ENCODE measurements at places on chromosomes 7 and 10.

GRCh38 chr10:34830217-34830822 lies 15.2 kb upstream of the PARD3 start:
- no peak for DNase-seq

- no peak for DNase-seq
Observed at GRCh38 chr10:775245-776075, 86.0 kb upstream of the DIP2C start.

GRCh38 chr7:158134824-158135223 lies 452.8 kb downstream of the PTPRN2 start:
- DNase-seq = no peak

DNA sequence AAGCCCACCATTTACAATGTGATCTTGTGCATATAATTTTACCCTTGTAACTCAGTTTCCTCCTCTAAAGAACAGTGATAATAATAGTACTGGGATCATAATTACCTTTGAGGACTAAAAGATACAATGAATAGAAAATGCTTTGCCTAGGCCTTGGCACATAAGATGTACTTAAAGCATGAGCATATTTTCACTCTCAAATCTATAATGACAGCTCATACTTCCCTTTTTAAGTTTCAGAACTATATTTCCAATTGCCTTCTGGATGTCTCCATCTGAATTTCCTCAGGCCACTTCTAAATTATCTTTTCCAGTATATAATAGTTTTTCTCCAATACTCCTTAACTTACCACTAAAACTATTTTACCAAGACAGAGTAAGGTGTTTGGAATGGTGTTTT lies 13.3 kb upstream of the ITGB8 start:
- no peak for DNase-seq

GRCh38 chr10:1650542-1651269 lies 86.6 kb downstream of the ADARB2 start:
- no peak for DNase-seq

DNA sequence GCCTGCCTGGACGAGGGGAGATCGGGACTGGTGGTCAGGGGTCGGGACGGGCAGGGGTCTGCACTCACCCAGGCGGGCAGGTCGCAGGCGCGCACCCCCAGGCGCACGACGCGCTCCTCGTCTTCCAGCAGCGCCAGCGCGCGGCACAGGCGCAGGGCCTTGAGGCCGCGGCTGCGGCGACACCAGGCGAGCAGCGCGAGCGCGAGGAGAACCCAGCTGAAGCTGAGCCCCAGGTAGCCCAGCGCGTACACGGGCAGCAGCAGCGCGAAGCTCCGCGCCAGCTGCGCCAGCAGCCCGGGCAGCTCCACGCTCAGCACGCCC lies 328 bp downstream of the ESYT2 start:
- DNase-seq = no peak

- no peak for DNase-seq
Observed at GRCh38 chr7:140609646-140610045, 31.0 kb downstream of the DENND2A start.

GRCh38 chr7:70622936-70623335 lies 509.0 kb upstream of the GALNT17 start:
- DNase-seq = no peak

GRCh38 chr7:133358708-133359107 lies 105.8 kb downstream of the EXOC4 start:
- DNase-seq = no peak

DNA sequence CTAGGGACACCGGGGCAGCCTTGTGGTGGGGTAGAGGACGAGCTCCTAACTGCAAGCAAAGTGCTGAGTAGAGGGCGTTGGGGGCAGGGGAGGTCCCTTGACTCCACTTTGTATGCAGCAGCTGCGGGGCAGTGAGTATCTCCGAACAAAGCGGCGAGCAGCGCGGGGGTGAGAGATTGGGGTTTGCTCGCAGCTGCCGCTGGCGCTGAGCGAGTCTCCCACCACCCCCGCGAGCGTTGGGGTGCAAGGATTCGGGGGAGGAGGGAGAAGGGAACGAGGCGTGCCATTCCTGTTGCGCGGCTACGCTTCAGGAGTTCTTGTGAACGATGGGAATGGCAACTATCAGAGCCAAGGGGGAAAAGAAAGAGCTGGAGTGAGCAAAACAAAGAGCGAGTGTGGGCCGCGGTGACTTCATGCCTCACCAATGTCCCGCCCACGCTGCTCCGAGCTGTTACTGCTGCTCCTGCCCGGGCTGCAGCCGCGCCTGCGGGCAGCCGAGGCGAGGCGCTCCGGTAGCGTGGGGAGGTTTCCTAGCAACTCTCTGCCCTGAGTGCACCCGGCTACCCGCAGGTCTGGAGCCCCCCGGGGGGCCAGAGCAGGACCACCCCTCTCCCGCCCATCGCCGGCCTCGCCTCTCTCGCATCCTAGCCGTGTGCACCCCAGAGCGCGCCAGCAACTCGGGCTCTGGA lies at the start of gene ITGB8:
ITGB8 (plus strand) TSS at position 662 of the 689 bp plus-strand sequence. CDS start 907 bp downstream, outside the sequence.
- DNase-seq = peak; percentile 90

DNA sequence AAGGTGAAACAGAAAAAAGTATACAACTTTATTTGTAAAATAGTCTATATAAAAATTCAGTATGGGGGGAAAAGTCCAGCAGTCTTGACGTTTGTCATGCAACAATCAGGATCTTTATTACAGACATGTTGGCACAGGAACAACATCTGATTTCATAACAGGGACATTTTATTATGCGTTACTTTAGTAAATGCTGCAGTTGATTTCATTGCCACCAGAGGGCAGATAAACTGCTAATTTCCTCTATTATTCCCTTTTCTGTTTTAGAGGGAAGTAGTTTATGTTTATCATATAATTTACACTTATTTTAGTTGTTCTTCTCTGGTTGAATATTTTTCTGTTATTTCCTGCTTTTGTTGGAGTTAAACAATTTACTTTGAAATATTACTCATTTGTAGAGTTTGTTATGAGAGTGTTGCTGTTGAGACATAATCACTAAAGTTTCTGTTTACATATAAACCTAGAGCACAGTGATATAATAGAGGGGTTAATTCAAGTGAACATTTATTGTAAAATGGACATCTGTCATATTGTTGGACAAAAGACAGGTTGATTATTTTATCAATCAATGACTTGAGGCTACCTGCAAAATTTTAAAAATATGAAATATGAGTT lies 3.3 kb downstream of the PLXDC2 start:
- no peak for DNase-seq

- no peak for DNase-seq
Observed at GRCh38 chr10:23362069-23362830, 17.7 kb upstream of the C10orf67 start.

GRCh38 chr10:124606822-124607221 lies 137.4 kb downstream of the FAM53B start:
- DNase-seq = no peak

GRCh38 chr7:92621561-92622023 lies 31.4 kb upstream of the FAM133B start:
- DNase-seq = no peak

GRCh38 chr10:53463539-53463938 lies 691.0 kb upstream of the MBL2 start:
- DNase-seq = no peak

DNA sequence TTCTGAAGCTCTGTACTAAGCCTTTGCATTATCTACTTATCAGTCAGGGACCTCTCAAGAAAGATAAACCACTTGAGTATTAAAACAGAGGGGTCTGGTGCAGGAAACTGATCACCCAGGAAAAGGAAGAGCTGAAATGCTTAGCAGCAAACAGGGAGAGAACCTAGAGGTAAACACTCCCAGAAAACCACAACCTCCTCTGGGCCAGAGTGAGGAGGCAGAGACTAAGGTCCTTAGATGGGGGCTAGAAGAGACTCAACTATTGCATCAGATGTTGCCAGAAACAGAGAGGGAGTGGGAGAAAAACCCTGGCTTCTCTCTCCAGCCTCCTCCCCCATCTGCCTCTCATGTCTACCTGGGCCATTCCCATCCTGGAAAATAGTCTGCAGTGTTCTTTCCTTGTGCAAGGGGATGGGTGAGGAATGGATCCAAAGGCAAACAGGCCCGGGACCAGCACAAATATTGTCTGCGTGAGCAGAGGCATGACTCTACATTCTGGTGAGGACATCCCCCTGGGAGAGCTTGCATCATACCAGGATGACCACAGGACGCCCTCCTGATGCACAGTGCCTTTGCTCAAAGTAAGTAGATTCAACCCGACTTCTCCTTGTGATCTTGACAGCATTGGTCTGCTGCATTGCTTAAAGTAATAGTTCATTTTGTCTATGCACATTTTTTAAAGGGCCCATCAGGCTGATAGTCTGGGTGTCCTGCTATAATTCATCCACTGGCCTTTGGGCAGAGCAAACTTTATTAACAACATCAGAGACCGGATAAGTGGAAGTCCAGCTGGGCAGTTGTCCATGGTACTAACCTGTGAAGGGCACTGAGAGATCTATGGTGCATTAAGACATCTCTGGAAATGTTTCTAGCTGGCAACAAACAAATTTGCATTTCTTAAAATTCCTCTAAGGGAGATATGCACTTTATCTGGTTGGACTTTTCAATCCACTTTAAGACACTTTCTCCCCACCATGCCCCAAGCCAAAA lies 22.4 kb upstream of the ODAD2 start:
- no peak for DNase-seq

DNA sequence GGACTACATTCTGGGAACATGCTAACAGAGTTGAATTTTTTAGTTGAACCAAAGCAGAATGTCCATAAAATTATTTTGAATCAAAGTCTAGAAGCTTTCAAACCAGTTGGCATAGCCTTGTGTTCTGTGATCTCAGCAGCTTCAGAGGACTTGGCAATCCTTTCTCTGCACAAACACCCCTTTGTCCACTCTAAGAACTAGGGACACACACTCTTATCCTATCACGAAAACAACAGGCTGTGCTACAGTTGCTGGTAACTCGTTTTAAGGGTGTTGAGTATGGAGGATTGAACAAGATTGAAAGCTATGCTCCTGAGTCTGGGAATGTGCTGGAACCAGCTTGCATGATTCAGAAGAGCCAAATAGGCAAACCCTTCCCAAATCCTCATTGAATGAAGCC lies 76.4 kb upstream of the PRSS58 start:
- no peak for DNase-seq

GRCh38 chr7:1536743-1537534 lies 6.4 kb downstream of the MAFK start:
- DNase-seq = peak; percentile 95

- DNase-seq = no peak
Observed at GRCh38 chr7:142771353-142771723, 568 bp downstream of the PRSS2 start.

DNA sequence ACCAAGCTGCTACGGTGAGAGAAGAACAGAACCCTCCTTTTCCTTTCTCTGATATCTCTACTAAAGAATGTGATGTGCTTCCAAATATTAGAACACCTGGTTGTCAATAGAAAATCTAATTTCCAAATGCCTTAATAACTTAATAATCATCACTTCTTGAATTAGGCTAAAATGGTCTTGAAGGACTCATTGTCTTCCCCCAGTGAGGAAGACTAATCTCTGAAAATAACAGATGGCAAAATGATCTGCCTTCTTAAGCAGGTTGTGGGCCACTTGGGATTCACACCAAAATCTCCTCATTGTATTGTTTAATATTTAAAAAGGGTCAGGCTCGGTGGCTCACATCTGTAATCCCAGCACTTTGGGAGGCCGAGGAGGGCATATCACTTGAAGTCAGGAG lies 805.9 kb upstream of the AUTS2 start:
- no peak for DNase-seq

GRCh38 chr10:132714096-132714985 lies 71.6 kb downstream of the NKX6-2 start:
- DNase-seq = peak; percentile 40

- no peak for DNase-seq
Observed at GRCh38 chr10:12397147-12397896, 48.0 kb downstream of the CAMK1D start.

- DNase-seq = no peak
Observed at GRCh38 chr7:45691155-45691656, 117.0 kb downstream of the ADCY1 start.

DNA sequence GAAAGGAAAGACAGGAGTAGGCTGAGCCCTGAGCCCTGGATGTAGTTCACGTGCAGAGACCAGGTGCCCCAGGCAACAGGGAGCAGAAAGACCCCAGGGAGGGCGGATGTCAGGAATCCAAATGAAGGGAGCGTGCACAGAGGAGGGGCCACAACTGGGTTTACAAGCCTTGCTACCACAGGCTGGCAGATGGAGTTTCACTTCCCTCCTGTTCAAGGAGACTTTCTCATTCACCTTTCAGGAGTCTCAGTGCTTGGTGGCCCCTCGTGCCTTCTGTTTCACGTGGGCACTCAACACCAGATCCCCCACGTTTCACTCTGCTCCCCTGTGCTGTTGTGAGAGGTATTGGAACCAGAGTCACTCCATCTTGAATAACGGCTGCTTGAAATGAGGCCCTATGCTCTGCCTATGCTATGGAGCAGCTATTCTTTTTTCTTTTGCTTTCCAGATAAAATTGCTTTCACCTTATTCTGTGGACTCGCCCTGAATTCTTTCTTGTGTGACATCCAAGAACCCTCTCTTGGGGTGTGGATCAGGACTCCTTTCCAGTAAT lies 601.4 kb upstream of the IGFBP3 start:
- no peak for DNase-seq

GRCh38 chr7:77899516-77899915 lies 100.9 kb downstream of the PHTF2 start:
- DNase-seq = no peak

- DNase-seq = peak; percentile 80
Observed at GRCh38 chr10:101032637-101033224, 1.7 kb downstream of the SFXN3 start.

DNA sequence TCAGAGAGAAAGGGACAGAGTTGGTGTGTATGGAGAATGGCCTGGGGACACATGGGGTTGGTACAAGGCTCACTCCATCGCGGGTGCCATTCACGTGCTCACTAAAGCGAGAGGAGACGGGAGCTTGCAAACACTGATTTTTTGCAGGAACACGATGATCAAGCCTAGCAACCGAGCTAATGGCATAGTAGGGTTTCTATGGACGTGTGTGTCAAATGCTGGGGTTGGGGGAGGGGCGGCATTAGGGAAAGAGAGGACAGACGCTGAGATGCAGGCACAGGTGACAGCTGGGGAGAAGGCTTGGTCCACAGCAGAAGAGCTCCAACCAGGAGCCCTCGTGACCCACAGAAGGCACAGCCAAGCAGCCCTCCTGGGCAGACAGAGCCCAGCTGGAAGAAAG lies 33.9 kb downstream of the RCC1L start:
- DNase-seq = no peak

- DNase-seq = no peak
Observed at GRCh38 chr7:64045301-64046040, at the start of gene ZNF727. Gene ZNF727, plus strand, starts transcription at chr7:64045434. Its CDS starts 188 bp downstream, at chr7:64045622.

DNA sequence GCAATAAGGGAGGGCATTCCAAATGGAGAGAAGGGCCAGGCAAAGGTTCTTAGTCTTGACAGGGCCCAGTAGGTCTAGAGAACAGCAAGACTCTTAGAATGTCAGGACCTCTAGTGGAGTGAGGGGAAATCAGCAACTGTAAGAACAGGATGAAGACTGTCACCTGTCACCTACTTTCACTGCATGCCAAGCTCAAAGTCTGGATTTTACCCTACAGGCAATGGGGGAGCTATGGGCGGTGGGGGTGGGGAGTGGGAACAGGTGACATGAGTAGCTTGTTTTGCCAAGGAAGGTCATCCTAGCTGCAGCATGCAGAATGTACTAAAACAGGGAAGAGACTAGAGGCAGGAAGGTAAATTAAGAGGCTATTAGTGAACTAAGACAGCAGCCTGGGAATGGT lies 18.3 kb downstream of the GOT1 start:
- DNase-seq = no peak

- no peak for DNase-seq
Observed at GRCh38 chr7:85713171-85713570, 526.3 kb upstream of the SEMA3D start.

- DNase-seq = no peak
Observed at GRCh38 chr7:5322621-5323410, 40.1 kb downstream of the SLC29A4 start.

GRCh38 chr7:33849971-33850559 lies 55.3 kb upstream of the BMPER start:
- DNase-seq = no peak

GRCh38 chr7:135714534-135715009 lies 13.4 kb downstream of the SLC13A4 start:
- DNase-seq = no peak

All from right forelimb (tissue), 1 donor.